ENCODE measurements at places on chromosomes 2 and 18.

GRCh38 chr2:44237221-44237620 is 38.1 kb upstream of the SLC3A1 start:
- DNase-seq: no peak

- peak; percentile 71 for DNase-seq
Measured at GRCh38 chr18:76348267-76349066, 146.6 kb downstream of the ZNF516 start.

DNA sequence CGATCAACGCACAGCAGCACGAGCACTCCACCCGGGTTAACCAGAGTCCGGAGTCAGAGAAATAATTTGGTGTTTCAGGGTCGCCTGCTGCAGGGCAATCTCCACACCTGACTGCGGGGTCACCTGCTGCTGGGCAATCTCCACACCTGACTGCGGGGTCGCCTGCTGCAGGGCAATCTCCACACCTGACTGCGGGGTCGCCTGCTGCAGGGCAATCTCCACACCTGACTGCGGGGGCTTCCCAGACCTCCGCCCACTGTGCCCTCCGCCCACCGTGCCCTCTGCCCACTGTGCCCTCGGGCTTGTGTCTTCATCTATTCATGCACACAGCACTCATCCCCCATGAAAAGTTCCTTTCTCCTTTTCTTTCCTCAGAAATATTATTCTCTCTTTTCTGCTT is 500.2 kb upstream of the SALL3 start:
- no peak for DNase-seq

- DNase-seq: no peak
Measured at GRCh38 chr18:51255693-51256092, 58.2 kb upstream of the MEX3C start.

DNA sequence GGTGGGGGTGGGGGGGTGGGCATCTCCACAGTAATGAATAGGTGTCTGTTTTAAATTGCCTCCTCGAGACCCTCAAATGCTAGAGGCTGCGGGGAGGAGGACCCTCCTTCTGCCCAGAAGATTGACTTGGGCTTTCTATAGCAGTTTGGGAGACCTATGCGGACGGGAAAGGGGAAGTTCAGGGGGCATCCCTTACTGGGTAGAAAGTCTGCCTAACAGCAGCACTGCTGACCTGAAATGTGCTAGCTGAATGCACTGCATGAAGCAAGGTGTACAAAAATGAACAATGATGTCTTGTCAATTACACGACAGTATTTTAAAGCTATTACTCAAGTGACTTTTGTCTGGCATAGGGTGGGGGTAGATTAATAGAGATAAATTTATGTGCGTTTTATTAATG is 2.5 kb downstream of the DCC start:
- DNase-seq: peak; percentile 5

GRCh38 chr18:47883771-47884413 is 46.6 kb downstream of the SMAD2 start:
- no peak for DNase-seq

DNA sequence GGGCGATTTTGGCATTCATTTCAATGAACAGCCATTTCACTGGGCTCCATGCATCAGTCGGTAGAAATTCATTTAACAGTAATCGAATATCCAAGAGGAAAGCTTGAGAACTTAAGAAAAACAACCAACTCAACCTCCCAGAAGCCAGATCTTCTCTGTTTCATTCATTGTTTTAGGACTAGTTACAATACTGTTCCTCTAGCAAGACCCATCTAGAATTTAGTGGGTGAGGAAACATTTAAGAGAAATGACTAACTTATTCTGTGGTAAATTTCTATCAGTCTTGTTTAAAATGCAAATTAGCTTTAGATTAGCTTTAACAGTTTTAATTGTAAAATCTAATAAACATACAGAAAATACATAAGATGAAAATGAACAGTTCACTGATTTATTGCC is 81.4 kb upstream of the SMAD7 start:
- DNase-seq: no peak

- DNase-seq: no peak
Measured at GRCh38 chr18:38312532-38312931, 746.9 kb upstream of the CELF4 start.

GRCh38 chr2:229474125-229474524 is 203.0 kb upstream of the PID1 start:
- no peak for DNase-seq

DNA sequence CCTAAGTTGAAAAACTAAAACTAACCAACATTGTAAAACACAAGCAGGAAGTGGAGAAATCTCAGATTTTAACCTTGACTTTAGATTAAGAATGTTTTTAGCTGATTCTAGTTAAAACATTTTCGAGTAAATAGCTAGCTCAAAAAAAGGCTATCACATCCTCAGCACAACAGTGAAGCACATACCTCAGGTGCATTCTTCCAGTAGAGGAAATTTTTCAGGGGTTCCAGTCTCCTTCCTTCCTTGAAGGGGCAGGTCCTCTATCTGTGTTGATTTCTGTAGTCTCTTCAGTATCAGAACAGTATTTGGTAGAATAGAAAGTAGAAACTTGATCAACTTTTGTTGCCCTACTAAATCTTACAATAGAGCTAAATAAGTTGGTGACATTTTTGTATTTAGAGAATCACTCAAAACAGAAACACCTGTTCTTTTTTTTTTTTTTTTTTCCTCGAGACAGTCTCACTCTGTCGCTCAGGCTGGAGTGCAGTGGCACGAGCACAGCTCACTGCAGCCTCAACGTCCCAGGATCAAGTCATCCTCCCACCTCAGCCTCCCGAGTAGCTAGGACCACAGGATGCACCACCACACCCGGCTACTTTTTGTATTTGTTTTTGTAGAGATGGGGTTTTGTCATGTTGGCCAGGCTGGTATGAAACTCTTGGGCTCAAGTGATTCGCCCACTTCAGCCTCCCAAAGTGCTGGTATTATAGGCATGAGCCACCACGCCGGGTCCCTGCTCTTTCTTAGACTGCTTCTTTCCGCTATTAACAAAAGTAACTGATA is 6.9 kb upstream of the GPR155 start:
- DNase-seq: no peak

DNA sequence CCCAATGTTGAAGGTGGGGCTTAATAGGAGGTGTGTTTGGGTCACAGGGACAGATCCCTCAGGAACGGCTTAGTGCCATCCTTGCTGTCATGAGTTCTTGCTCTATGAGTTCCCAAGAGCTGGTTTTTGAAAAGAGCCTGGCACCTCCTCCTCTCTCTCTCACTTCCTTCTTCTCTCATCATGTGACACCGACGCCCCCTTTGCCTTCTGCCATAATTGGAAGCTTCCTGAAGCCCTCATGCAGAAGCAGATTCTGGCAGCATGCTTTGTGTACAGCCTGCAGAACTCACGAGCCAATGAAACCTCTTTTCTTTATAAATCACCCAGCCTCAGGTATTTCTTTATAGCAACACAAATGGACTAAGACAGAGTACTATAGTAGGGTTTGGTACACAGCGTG is 100.4 kb upstream of the SH3BP4 start:
- DNase-seq: no peak

GRCh38 chr2:218958276-218958675 is 1.2 kb upstream of the CDK5R2 start:
- DNase-seq: no peak

DNA sequence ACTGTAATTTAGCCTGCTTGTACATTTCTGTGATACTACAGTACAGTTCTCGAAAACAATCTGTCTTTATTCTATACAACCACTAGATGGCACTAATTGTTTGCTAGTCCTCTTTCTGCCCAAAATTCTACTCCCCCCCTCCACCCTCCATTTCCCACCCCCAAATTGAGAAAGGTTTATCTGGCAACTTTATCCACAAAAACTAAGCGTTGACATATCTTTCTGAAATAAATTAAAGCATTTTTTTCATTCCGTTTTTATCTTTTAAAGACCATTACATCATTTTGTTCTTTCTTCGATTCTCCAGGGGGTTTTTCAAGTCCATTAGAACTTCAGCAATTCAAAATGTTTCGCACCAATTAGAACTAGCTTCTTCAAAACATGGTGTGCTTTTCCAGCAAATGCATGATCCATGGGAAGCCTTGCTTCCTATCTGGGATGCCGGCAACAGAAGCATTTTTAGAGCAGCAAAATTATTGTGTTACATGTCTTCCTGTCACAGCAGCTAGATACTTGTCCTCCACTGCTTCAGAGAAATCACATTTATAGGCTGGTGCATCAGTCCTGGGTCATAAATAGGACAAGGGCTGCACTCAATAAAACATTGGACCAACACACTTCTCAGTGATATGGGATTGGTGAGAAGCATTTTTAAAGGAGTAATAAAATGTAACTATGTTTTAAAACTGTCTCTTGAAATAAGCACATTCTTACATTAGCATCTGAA is 241.3 kb downstream of the PAX3 start:
- no peak for DNase-seq

GRCh38 chr18:66731890-66732289 is 128.0 kb upstream of the CDH19 start:
- DNase-seq: no peak

- DNase-seq: no peak
Measured at GRCh38 chr2:158315803-158316414, 140.6 kb downstream of the CCDC148 start.

DNA sequence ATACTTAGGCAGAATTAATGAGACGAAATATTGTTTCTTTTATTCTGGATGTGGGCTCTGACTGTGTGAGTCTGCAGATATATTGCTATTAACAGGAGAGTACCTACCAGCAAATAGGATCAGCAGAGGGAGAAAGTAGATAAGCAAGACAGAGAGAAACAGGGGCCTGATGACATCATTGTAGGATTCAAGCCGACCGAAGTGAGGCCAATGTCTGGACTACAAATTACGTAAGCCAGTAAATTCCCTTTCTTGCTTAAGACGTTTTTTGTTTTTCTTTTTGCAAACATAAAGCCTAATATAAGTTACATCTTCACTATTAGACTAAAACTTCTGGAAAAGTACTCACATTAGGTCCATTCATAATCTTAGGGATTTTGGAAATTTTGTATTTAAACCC is 21.4 kb upstream of the PTPRM start:
- no peak for DNase-seq

- no peak for DNase-seq
Measured at GRCh38 chr2:228140934-228141528, 40.5 kb downstream of the SPHKAP start.

DNA sequence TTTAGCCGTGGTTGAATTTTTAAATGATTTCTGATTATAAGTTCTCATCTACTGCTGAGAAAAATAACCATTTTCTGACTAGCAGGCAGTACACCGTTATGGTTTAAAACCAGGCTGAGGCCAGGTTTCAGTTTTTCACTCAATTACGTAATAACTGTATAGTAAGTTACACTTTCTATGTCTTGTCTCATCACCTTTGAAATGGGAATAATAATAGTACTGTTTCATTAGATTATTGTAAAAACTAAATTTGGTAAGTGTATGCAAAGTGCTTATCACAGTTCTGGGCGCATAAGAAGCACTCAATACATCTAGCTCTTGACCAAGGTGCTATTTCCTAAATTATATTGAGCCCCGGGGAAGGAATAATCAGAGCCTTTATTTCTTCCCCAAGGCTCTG is 76.8 kb downstream of the LIMS1 start:
- DNase-seq: no peak

DNA sequence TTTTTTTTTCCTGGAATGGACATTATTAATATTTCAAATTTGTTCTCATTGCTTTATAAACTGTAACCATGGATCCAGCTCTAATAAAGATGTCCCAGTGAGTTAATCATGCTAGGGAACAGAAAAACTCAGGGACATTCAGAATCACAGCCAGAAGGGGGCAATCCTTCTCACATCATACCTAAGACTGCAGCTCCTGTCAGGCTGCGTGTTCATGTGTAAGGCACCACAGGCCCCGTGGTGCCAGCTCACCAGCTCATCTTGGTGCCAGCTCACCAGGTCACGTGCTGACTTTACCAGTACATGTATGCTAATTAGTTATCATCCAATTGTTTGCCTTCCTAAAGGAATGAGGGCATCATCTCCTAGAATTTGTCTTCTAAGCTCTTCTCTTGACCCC is 84.7 kb upstream of the NEDD4L start:
- peak; percentile 16 for DNase-seq

GRCh38 chr18:26894426-26894825 is 28.9 kb upstream of the AQP4 start:
- no peak for DNase-seq

- DNase-seq: no peak
Measured at GRCh38 chr2:184875212-184875611, 276.9 kb downstream of the ZNF804A start.

- no peak for DNase-seq
Measured at GRCh38 chr2:233107831-233108300, 47.7 kb downstream of the INPP5D start.

DNA sequence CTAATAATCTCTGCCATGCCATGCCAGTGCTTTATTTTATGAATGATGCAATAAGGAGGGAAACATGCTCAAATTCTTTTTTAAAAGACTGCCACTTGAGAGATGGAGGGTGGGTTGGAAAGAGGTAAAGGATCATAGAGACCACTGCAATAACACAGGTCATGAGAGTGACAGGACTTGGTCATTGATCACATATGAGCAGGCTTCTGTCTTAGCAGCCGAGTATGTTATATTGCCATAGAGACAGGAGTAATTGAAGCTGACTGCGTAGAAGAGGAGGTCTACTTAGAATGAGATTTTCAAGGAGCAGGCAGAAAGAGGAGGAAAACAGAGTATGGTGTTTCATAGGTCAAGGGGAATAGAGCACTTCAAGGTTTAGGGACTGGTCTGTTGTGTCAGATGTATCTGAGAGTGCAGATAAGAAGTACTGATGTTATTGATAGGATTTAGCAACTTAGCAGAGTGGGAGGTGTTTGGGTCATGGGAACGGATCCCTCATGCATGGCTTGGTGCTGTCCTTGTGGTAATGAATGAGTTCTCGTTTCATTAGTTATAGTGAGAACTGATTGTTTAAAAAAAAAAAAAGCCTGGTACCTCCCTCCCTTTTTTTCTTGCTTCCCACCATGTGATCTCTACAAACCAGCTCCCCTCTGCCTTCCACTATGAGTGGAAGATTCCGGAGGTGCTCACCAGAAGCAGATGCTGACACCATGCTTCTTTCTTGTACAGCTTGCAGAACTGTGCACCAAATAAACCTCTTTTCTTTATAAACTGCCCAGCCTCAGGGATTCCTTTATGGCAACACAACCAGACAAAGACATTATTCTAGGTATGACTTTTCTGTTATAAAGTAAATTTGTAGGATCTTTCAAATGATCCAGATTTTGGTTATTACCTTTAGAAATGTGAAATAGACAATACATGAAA is 32.8 kb downstream of the UGP2 start:
- no peak for DNase-seq
